ENCODE measurements at places on chromosomes 5 and 9. TPM values are rescaled to one million over a fixed set of nuclear protein-coding genes. Genes with fewer than 3 reads are reported as not detected.

The BTNL8 gene
- not detected for polyA plus RNA-seq

The FRMPD1 gene
- polyA plus RNA-seq = not detected

The ASPN gene
- 8.2 TPM for polyA plus RNA-seq

The PHF24 gene
- 0.02 TPM for polyA plus RNA-seq

The SIT1 gene
- not detected for polyA plus RNA-seq

The MYMK gene
- polyA plus RNA-seq = not detected

The GLDC gene
- 0.44 TPM for polyA plus RNA-seq

The FRMD3 gene
- polyA plus RNA-seq = 0.15 TPM

- no peak for DNase-seq
Measured at GRCh38 chr5:35987776-35988175, 3.4 kb downstream of the UGT3A1 start.

GRCh38 chr9:125269014-125269397, 7.4 kb downstream of the GAPVD1 start:
- DNase-seq = no peak

DNA sequence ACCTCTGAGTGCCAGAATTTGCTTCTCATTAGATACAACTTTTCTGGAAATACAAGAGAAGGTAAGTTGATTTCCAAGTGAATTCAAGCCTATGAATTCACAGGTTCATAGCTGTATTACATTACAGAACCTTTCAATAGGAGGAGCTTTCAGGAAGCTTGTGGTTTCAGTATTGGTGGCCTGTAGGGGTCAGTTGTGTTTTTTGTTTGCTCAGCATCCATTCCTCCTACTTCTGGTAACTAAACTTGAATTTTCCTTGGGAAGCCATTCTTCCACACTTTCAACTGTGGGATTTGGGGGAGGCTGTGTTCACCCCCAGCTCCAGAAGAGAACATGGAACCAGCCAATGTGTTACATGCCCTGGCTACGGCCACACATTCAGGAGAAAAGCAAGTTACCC, 5.6 kb upstream of the CYSTM1 start:
- DNase-seq = no peak

- DNase-seq = peak; percentile 33
Measured at GRCh38 chr9:78932849-78933627, 636.1 kb downstream of the PSAT1 start.

GRCh38 chr5:123203105-123203800, 114.2 kb downstream of the PRDM6 start:
- no peak for DNase-seq

DNA sequence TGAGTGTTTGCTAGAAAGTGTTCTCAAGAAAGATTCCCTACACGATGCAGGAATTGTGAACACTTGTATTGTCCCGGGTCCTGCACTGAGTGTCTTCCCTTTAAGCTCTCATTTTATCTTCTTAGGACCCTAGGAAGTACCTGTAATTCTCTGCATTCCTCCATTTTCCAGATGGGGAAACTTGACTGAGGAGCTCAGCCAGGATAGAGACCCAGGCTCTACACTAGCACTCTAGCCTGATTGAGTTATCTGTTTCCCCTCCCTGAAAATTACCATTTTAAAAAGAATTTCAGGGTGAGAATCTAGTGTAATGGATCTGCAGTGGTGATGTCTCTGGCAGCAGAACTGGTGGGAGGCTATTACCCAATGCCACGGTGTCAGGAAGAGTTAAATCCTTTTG, 453.9 kb downstream of the KDM4C start:
- no peak for DNase-seq

- no peak for DNase-seq
Measured at GRCh38 chr5:122314036-122314435, 2.0 kb downstream of the SNCAIP start.

GRCh38 chr5:159163027-159163700, 46.2 kb downstream of the RNF145 start:
- peak; percentile 49 for DNase-seq

- no peak for DNase-seq
Measured at GRCh38 chr9:136644343-136644592, 18.4 kb upstream of the EGFL7 start.

GRCh38 chr9:82882138-82882537, 180.8 kb downstream of the RASEF start:
- no peak for DNase-seq

- DNase-seq = no peak
Measured at GRCh38 chr5:83401775-83402174, 69.8 kb upstream of the VCAN start.

DNA sequence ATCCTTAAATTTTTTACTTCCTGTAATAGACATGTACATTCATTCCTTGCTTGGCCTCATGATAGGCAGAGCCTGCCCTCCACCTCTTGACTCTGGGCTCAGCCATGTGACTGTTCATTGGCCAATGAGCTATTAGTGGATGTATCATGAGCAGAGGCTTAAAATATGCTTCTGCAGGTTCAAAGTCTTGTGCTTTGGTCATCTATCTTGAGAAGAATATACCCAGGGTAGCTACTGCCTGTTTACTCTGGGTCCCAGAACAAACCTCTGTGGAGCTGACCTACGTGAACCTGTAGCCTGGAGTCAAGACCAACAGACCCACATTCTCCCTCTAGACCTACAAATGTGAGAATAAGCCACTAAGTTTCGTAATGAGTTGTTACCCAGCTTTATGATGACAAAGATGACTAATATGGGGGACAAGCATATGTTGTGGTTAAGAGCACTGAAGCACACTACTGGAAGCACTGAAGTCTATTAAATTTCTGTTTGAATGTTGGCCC, 244.4 kb downstream of the MAST4 start:
- DNase-seq = no peak

DNA sequence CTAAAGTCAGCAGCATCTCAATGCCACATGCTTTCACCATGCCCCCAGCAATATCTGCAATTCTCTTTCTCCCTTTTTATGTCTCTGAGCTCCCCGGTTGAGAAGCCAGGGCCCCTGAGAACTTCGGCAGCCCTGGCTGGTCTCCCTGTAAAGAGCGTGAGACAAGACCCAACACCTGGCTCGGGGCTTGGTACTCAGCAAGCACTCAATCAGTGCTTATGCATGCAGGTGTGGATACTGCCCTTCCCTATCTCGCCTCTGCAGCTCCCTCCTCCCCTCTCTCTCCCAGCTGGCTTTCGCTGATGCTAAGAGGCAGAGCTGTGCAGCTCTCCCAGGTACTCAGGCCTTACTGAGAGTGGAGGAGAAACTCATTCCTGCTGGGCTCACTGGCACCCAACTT, 41.7 kb upstream of the AKNA start:
- DNase-seq = no peak

- peak; percentile 88 for DNase-seq
Measured at GRCh38 chr9:78871452-78872331, 574.8 kb downstream of the PSAT1 start.

GRCh38 chr5:65808818-65809217, 86.8 kb downstream of the NLN start:
- DNase-seq = no peak

- no peak for DNase-seq
Measured at GRCh38 chr9:16708656-16709435, 161.6 kb downstream of the BNC2 start.

GRCh38 chr9:92407818-92408217, 3.4 kb upstream of the OGN start:
- no peak for DNase-seq

- DNase-seq = no peak
Measured at GRCh38 chr5:180470966-180471582, 23.1 kb upstream of the CNOT6 start.

DNA sequence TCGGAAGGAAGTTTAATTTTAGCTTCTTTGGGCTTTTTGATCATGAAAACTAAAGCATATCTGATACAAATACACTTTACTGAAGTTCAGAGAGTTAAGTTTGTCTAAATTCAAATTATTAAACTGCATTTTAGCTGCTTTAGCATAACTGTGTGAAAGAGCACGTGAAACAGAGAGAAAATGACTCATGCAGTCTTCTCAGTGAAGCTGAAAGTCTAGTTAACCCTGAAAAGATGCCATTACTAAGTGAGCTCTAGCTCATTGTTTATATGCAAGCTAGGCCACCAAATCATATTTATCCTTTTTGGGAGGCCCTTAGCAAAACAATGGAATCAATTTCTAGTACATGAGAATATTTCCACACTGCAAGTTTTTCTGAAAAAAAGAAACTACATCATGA, 27.6 kb downstream of the TPD52L3 start:
- DNase-seq = peak; percentile 11

DNA sequence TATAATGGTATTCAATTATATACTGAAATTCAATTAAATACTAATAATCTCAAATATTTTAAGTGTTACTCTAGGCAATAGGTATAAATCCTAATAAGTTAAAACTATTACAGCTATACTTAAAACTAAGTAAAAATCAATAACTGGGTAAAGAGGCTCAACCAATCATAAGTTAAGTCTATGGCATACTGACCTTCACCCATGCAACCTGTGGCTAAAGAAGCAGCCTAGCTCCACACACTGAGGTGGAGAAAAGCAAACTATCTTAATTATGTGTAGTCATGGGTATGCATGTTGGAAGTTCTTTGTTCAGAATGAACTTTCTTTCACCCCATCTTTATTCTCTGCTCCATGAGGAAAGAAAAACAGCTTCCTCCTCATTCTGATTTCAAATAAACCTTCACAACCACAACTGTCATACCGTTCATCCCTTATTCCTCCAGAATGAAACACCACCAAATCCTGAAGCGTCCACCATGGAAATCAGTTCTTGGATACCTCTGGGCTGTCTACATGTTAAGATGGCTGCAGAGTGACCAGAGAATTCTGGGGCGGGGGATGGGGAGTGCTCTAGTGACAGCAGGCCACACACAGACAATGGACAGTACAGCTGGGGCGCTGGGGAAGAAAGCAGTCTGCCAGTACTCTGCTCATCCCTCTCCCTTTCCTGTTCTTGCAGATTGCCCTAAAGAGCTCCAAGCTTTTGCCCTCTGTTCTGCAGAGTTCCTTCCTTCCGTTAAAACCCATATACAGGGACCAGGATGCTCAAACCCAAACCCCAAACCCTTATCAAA, 62.3 kb downstream of the RIGI start:
- no peak for DNase-seq

DNA sequence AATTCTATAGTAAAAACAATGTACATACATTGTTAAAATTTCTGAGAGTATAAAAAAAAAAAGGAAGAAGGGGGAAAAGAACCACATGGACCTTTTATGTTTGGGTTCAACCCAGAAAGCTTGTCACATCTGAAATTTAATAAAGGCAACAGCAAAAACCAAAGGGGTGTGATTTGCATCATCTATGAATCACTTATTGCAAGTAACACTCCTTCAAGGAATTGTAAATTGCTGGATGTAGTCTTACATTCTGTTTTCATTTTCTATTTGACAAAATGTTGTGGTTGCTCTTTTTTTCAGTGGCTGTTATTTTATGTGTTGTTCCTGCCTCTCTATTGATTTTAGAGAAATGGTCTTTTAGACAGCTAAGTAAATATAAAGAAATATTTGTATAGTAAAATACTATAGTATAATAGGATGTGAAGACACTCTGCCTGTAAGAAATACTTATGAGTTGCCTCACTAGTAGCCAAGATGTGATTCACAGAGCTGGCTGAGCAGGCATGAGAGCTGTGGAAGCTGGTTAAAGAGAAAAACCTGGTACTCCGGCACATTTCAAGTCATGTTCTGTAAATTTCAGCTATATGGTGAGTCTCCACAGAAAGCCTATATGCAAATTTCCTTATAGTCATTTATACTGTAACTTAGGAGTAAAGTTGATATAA, 131.1 kb upstream of the CNTLN start:
- DNase-seq = no peak

DNA sequence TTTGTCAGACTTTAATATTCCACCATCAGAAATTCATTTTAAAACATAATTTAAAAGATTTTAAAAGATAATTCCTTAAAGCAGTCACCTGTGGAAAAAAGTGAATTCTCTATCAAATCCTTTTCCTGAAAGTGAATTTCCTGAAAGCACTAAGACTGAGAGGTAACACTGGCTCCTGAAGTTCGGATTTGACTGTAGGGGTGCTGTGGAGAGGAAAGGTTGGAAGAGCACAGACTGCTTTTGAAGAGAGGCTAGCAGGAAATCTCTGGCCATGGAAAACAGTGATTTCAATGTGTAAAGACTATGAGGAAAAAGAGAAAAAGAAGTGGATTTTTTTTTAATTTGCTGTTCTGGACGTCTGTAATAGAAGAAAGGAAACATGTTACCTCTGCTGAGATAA, 35.7 kb upstream of the TMEM161B start:
- DNase-seq = no peak

GRCh38 chr9:107138261-107138992, 144.7 kb upstream of the RAD23B start:
- no peak for DNase-seq

DNA sequence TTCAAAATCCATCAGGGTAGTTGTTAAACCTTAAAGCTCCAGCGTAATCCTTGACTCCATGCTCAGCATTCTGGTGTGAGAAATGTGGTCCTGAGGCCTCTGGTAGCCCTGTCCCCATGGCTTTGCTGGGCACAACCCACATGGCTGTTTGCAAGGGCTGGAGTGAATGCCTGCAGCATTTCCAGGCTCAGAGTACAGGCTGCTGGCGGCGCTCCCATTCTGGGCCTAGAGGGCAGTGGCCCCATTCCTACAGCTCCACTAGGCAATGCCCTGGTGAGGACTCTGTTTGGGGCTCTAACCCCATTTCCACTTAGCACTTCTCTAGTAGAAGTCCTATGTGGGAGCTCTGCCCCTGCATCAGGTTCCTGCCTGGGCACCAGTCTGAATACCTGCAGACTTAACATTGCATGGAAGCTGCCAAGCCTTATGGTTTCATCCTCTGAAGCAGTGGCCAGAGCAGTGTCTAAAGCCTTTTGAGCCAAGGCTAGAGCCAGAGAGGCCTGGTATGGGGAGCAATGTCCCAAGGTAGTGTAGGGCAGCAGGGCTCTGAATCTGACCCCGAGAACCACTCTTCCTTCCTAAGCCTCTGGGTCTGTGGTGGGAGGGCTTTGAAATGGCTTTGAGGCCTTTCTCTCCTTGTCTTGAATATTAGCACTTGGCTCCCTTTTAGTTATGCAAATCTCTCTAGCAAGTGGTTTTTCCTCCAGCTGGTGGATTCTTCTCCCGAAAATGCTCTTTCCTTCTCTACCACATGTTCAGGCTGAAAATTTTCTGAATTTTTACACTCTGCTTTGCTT, 5.8 kb upstream of the ALDH1A1 start:
- DNase-seq = no peak

- DNase-seq = no peak
Measured at GRCh38 chr5:81183811-81184748, 49.0 kb upstream of the CKMT2 start.

DNA sequence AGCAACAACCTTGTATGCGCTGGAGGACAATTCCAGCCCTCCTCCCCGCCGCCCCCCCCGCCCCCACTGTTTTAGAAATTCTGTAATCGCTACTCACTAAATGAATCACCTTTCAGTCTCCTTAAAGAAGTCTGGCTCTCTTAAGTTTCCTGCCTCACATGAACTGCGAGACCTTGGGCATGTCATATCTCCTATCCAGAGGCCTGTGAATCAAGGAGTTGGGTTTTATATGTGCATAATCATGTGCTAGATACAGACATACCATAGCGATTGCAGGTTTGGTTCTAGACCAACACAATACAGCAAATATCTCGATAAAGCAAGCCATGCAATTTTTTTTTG, 337 bp upstream of the DMAC1 start:
- DNase-seq = no peak

GRCh38 chr5:165201771-165202518, 1696.5 kb downstream of the MAT2B start:
- DNase-seq = no peak
